ENCODE measurements at places on chromosomes 2 and 18. TPM values are rescaled to one million over a fixed set of nuclear protein-coding genes. Genes with fewer than 3 reads are reported as not detected.

KLHL29 gene
- total RNA-seq = 6.0 TPM

CKAP2L gene
- total RNA-seq = 0.48 TPM

NTSR2 gene
- total RNA-seq = not detected

BOLL gene
- total RNA-seq = not detected

GKN2 gene
- total RNA-seq = not detected

ABI2 gene
- total RNA-seq = 7.0 TPM

LRP2 gene
- total RNA-seq = under 0.01 TPM

PLA2R1 gene
- 4.0 TPM for total RNA-seq

PTH2R gene
- 0.48 TPM for total RNA-seq
